ENCODE measurements at places on chromosomes 16 and 17.

- DNase-seq, result no peak
Observed at GRCh38 chr16:5065813-5066212, at the start of gene C16orf89. C16orf89 (minus strand) TSS chr16:5065956; CDS start chr16:5065908, 48 bp downstream.

- DNase-seq, result no peak
Observed at GRCh38 chr17:4426499-4427208, 7.1 kb upstream of the SPNS3 start.

GRCh38 chr17:74192950-74193781 is 10.3 kb upstream of the RPL38 start:
- no peak for DNase-seq

GRCh38 chr17:66337866-66338485 is 35.6 kb downstream of the PRKCA start:
- DNase-seq, result no peak

DNA sequence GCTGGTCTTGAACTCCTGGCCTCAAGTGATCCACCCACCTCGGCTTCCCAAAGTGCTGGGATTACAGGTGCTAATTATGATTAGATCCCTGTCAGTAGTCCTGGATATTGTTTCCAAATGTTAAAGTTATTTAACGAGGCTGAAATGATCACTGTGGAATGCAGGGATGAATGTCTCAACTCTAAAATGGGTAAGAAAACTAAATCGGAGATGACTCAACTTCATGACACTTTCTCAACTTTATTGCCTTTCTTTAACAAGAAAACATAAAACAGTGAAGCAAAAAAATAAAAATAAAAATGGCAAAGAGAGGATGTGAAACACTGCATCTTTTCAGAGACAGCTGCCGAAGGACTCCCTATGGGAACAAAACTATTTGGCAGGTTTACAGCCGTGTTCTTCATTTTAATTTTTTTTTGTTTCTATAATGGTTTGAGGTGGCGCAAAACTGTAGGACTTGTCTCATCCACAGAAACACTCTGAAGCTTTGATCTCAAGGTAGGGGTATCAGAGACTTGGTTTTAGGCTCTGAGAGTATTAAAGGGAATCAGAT is 382.0 kb downstream of the GRIN2A start:
- DNase-seq, result no peak

DNA sequence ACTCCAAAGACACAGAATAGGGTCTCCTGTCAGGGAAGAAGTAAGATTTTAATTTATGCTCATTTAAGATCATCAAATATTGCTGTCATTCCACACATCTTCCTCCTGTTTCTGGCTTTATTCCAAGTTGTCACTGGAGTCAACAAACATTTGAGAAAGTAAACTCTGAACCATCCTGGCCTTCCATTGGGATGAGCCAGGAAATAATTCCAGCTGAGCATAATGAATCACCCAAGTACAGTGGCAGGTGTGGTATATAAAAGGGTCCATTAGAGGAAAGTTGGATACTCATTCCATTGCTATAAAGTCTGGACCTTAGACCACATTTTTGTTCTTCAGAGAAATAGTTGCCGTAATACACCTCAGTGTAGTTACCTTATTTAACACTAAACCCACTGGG is 246.1 kb downstream of the SLC39A11 start:
- no peak for DNase-seq

GRCh38 chr17:19261426-19261825 is 24.3 kb downstream of the EPN2 start:
- no peak for DNase-seq

DNA sequence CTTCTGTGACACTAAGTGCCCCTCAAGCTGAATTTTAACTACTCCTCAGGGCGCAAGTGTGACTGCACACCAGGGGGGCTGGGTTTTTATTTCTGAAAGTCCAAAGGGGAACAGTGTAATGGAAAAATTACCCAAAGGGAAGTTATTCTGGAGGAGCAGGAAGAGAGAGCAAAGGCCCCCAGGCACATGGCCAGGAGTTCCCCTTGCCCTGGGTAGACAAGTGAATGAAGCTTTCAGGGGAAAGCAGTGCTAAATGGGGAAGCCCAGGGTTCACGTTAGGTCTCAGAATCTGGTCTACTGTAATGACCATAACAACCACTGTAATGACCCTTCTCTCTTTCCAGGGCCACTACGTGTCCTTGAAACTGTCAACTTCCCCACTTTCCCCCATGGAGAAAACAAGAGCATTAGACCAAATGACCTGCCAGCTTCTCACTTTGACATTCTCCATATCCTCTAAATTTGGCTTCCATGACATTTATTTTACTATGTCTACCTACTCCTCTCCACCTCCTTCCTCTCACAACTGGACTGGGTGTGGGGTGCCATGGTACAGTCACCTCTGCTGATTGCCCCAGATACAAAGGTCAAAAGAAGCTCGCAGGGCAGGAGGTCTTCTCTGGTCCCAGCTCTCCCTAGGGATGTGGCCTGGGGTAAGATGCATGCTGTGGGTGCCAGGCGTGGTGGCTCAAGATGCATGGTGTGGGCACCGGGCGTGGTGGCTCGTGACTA is 34.1 kb upstream of the MMP2 start:
- no peak for DNase-seq

GRCh38 chr16:19431636-19432340 is 14.1 kb downstream of the TMC5 start:
- no peak for DNase-seq

GRCh38 chr17:38628441-38628840 is 22.7 kb upstream of the SRCIN1 start:
- no peak for DNase-seq

DNA sequence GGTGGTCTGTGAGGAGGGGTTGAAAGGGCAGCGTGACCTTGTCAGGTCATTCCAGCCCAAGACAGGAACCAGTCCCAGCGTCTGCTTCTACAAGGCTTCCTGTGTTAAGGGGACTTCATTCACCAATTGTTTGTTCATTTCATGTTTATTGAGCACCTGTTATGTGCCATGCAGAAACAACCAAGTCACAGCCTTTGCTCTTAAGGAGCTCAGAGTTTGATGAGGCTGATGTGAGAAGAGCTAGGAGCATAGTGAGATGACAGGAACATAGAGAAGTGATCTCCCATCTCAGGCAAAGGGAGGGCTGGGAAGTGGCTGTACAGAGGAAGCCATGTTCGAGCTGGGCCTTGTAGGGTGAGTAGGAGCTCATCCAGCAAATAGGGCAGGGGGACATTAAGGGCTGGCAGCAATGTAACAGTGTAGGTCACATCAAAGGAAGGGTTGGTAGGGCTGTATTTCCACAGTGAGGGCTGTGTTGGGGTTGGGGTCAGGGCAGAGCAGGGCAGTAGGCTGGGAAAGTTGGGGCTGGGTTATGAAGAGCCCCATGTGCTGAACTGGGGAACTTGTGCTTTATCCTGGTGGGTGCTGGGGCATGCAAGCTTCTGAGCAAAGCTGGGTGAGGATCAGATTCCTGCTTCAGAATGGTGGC is 79.8 kb downstream of the ARHGAP23 start:
- DNase-seq, result no peak

GRCh38 chr16:85836706-85837582 is 37.4 kb downstream of the COX4I1 start:
- no peak for DNase-seq

GRCh38 chr16:57257455-57258070 is 12.5 kb downstream of the ARL2BP start:
- DNase-seq, result no peak

DNA sequence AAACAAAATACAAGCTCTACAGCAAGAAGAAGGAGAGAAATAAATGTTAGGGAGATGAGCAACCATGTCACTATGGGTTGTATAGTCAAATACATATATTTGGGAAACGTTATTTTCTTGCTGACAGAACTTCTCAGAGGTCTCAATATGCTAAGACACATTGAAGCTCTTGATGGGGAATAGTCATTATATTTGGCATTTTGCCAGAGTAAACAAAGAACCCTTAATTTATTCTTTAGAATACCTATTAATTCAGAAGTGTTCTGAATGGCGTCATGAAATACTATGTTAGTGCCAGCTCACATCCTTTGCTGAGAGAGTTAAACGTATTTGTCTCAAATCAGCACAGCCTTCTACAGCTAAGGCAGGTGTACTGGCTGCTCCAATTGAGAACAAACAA is 458.9 kb downstream of the CDH13 start:
- DNase-seq, result no peak

DNA sequence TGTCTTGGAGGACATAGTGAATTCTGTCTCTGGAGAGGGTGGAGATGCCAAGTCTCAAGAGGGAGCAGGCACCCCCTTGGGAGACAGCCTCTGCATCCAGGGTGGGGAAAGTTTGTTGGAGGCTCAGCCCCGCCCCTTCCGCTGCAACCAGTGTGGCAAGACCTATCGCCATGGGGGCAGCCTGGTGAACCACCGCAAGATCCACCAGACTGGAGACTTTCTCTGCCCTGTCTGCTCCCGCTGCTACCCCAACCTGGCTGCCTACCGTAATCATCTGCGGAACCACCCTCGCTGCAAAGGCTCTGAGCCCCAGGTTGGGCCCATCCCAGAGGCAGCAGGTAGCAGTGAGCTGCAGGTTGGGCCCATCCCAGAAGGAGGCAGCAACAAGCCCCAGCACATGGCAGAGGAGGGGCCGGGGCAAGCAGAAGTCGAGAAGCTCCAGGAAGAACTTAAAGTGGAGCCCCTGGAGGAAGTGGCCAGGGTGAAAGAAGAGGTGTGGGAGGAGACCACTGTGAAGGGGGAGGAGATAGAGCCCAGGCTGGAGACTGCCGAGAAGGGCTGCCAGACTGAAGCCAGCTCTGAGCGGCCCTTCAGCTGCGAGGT is 5.2 kb downstream of the ZNF646 start:
- DNase-seq, result no peak
